ENCODE measurements at places on chromosomes 13 and 19.

- no peak for DNase-seq
Measured at GRCh38 chr19:34319785-34320184, 45.2 kb upstream of the GPI start.

- no peak for DNase-seq
Measured at GRCh38 chr19:11261971-11262839, at the start of gene DOCK6. Gene DOCK6, minus strand, starts transcription at chr19:11262524. Its CDS starts 84 bp downstream, at chr19:11262440.

DNA sequence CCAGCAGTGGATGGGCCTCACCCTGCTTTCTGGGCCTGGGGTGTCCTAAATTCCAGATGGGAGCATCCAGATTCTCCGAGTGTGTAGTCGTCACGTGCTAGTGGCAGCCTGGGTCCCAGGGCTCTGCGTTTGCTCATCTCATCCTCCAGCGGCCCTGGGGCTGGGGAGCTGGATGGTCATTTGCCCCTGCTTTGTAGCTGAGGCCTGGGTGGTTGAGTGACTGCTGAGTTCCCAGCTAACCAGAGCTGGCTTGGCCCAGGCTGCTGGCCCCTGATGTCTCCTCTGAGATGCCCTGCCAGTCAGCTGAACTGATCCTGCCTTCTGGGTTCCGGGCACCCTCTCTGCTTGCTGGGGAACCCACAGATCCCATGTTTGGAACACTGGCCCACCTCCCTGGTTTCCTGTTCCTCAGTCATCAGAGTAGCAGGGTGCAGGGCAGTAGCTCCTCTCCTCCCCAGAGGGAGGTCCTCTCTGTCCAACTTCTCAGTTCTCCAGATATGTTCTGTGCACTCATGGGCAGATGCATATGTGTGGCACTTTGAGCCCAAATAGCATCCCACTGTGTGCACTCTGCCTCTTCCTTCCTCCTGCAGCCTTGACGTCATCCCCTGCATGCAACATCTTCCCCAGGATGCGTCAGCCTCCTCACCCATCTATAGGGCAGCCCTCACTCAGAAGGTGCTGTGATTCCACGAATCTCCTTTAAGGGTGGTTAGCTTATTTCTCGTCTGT is 22.4 kb upstream of the CRTC1 start:
- no peak for DNase-seq

DNA sequence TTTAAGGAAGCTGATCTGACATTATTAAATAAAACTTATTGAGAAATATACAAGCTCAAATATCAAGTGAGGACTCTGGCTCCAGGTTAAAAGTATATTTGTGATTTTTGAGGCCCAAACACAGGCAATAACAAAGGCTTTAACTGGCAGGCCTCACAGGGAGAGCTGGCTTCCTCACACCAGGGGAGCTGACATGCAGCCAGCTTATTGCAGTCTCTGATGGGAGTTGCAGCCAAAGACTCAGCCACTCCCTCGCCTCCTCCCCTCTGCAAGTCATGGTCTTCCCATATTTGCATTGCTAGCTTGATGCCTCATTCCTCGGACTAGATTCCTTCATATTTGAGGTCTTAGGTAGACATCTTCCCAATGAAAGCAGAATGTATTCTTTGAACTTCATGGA is 647.1 kb upstream of the SLITRK6 start:
- DNase-seq: no peak

DNA sequence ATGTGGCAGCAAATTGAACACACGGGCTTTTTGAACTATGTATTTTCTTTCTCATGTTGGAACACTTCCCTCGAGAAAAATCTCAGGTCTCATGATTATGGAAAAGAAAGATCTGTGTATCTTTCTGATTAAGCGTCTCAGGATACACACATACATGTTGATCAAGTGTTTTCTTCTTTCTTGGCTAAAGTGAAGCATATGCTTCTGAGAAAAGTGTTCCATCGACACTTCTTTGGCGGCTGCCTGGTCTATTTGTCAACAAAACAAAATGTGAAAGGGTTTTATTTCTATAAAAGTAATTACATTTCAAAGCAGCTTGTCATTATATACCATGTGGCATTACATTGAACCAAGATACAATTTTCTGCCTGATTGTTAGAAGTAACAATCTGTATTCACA is 157.5 kb downstream of the DLEU7 start:
- no peak for DNase-seq

DNA sequence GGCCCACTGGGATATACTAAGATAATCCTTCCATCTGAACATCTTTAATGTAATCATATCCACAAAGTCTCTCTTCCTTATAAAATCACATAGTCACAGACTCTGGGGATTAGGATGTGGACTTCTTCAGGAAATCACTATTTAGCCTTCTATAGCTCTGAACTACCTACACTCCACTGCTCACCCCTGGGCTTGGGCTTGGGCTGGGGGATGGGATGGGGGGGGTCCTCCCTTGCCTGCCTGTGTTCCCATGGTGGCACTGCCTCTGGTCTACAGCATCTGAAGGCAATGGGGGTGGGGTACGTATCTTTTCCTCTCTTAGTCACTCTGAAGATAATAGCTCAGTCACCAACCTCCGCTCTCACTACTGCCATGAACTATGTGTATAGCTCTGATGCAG is 67.8 kb upstream of the SERTM1 start:
- DNase-seq: no peak

DNA sequence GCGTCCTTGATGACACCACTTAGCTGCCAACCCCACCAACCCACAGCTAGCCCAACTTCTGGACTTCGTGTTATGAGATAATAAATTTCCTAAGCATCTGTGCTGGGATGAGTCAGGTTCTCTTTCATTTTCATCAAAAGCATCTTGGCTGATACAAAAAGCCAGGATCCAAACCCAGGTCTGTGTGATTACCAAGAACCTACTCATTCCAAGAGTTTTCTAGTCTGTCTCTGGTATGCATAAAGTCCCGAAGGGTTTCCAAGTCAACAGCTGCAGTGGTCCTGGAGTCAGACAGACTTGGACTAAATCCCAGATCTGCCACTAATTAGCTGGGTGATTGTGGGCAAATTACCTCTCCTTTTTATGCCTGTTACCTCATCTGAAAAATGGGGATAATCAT is 55.5 kb upstream of the SERP2 start:
- DNase-seq: no peak

DNA sequence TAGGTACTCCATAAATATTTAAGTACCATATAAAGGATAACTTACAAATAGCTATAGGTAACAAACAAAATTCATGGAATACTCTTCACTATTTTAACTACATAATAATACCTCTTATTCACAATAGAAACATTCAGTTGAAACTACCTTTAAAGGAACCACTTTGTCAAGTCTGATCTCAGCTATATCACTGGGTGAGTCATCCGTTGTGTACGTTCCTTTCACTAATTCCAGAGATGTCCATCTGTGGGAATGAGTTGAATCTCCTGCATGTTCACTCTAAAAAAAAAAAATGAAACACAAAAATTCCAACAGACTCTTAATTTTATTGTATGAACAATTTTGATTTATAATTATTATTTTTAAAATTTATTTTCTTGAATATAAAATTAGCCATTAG is 149.4 kb upstream of the FBXL3 start:
- DNase-seq: no peak

DNA sequence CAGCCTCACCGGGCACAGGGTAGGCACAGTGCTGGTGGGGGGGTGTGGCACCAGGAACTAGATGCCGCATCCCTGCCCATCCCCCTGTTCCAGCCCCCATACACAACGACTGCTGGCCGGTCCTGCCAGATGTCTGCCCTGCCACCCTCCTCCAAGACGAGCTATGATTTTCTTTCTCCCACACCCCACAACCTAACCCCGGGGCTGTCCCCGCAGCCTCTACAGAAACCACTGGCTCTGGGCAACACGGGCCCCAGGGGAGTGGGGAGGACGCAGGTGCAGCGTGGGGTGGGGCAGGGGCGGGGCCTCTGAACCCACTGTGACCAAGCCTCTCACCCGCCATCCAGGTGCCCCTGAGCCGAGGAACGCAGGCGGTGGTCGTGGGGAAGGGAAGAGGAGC is 15.5 kb downstream of the PGLS start:
- DNase-seq: no peak

- no peak for DNase-seq
Measured at GRCh38 chr13:94829185-94829836, 117.0 kb upstream of the SOX21 start.

GRCh38 chr13:43005460-43006236 is 13.6 kb upstream of the EPSTI1 start:
- DNase-seq: no peak

- DNase-seq: no peak
Measured at GRCh38 chr19:23718802-23719201, 31.8 kb upstream of the ZNF675 start.

DNA sequence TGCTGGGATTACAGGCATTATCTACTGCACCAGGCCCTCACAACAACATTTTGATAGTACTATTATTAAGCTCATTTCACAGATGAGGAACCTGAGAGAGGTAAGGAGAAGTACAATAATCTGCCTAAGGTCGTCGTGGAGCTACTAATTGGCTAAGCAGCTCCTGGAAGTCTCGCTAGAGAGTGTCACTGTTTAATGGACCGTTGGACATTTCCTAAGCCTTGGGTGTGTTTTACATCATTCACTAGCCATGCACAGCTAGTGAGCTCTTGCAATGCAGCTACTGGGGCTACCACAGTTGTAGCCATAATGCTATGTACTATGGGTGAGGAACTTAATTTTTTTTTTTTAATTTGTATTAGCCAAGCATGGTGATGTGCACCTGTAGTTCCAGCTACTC is 34.0 kb upstream of the OR1M1 start:
- no peak for DNase-seq

GRCh38 chr13:39315796-39316195 is 277.5 kb downstream of the NHLRC3 start:
- no peak for DNase-seq

- DNase-seq: no peak
Measured at GRCh38 chr13:20491926-20492435, 33.7 kb downstream of the CRYL1 start.

- no peak for DNase-seq
Measured at GRCh38 chr19:41222240-41222639, 3.2 kb downstream of the AXL start.

DNA sequence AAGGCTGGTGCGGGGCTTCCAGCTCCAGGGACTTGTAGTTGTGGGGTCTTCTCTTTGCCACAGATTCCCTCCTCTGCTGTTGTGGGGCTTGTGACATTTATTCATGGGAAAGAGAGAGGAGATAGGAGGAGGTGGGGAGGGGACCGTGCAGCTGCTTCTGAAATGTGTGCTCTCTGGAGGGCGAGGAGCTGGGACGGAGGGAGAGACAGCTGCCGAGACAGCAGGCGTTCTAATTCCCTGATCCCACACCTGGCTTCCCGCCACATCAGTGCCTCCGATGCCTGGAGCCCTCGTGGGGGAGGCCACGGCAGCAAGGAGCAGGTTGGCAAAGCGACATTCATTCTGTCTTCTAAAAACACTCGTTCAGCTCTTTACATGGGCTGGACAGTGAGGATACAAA is 164.4 kb downstream of the USP12 start:
- no peak for DNase-seq

DNA sequence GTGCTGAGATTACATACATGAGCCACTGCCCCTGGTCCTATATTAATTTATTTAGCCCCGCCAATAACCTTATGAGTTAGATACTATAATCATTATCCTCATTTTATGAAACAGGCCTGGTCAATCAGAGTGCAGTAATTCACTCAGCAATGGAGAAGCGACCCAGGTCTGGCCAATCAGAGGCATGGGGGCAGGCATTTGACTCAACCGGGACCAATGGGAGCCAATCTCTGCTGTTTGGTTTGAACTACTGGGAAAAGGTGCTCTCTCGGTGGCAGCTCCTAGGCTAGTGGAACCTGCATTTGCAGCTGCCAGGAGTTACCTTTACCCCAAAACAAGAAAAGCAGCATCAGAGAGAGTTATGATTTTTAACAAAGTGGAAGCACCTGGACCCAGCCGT is 6.6 kb downstream of the SIRT2 start:
- no peak for DNase-seq

GRCh38 chr19:7067716-7068115 is 1.8 kb upstream of the ZNF557 start:
- DNase-seq: no peak

- no peak for DNase-seq
Measured at GRCh38 chr13:80955501-80955900, 614.6 kb upstream of the SPRY2 start.

DNA sequence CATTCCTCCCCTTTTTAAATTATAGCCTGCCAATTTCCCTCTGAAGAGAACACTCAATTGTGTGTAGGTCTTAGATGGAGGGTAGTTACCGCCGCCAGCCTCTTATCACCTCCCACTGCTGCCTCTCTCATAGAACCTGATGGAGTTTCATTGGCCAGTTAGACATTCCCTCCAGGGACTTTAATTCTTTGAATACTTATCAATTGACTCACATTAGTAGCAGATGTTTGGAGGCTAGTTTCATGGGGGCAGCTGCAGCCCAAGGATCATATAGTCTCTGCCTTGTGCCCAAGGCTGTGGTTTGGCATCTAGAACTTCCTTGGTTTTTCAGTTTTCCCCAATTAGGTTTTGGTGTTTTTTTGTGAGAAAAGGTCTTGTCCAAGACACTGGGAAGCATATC is 318.9 kb upstream of the HTR2A start:
- no peak for DNase-seq

DNA sequence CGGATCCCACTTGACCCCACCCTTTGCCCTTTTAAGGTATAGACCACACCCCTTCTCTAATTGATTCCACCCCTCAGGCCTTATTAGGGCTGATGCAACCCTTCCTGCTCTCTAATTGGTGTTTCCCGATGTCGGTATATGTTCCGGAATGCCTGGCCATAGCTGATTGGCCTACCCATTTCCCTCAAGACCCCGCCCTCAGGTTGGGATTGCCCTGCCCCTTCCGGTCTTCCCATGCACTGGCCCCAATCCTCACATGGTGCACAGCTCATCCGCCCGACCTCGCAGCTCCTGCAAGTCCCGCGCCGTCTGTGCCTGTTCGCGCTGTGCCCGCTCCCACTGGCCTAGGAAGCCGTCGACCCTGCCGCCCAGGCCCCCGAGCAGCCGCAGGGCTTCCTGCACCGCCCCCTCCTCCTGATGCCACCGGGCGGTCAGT is 18.1 kb downstream of the TSKS start:
- no peak for DNase-seq

DNA sequence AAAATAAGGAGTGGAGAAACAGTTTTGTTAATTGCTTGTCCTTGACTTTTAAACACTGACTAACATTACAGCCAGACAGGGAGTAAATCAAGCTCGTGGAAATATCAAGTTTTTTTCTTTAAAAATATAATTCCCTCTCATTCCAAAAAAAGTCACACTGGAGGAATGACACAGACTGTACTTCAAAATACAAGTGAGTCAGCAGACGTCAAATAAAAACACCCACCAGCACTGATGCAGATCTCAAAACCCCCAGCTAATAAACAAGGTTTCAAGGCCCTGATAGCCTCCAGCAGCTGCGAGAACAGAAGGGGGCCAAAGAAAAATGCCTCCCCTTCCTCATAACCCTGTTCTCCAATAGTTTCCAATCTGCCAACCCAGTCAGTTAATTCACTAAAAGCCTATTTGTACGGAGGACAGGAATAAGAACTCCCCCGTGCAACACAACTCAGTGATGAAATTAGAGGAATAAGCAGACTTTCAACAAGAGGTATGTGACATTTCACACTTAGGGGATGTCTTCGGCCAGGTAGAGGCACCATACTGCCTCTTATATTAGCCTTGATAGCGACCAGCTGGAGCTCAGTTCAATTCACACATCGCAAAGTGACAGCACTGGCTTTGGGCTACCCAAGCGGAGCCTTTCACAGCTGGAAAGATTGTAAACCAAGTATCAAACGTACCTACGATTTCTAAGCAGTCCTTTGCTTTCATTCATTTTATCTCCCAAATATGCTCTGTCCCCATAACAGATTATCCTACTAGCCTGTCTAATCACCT is 561.0 kb upstream of the KLF12 start:
- no peak for DNase-seq

Measured in stimulated activated CD8-positive, alpha-beta memory T cell treated with anti-CD3 and anti-CD28 coated beads, Interleukin-12 subunit alpha, Interleukin-12 subunit beta, amount 100 ng/mL, for 1 hour (primary cell).